Right kidney (tissue), 9 donors: ENCODE measurements at places on chromosomes 16 and 17.
A peak's percentile ranks its signal among the peaks of the same experiment; 100 is the strongest.

DNA sequence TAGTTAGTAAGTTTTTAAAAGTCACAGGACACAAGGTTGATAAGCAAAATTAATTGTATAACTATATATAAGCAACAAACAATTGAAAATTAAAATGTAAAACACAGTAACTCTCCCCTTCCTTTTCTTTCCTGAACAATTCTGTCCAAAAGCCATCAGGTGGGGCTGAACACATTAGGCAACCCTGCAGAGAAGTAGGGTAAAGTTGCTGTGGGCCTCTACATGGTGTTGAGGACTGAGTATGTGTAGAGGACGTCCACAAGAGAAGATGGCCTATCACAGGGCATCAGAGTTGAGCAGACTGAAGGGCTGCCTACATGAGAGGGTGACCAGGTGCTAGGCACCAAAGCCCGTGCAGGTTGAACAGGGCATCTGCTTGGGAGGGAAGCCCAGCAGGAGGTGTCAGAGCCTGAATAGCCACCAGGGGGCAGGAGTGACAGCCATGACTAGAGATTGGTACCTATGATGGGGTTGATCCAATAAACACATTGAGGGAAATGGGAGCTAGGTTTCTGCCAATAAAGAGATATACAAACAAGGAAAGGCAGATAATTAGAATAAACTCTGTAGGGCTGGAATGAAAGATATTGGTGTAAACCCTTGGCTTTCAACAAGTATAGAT, 415.1 kb downstream of the NPIPA8 start:
- no peak for DNase-seq

DNA sequence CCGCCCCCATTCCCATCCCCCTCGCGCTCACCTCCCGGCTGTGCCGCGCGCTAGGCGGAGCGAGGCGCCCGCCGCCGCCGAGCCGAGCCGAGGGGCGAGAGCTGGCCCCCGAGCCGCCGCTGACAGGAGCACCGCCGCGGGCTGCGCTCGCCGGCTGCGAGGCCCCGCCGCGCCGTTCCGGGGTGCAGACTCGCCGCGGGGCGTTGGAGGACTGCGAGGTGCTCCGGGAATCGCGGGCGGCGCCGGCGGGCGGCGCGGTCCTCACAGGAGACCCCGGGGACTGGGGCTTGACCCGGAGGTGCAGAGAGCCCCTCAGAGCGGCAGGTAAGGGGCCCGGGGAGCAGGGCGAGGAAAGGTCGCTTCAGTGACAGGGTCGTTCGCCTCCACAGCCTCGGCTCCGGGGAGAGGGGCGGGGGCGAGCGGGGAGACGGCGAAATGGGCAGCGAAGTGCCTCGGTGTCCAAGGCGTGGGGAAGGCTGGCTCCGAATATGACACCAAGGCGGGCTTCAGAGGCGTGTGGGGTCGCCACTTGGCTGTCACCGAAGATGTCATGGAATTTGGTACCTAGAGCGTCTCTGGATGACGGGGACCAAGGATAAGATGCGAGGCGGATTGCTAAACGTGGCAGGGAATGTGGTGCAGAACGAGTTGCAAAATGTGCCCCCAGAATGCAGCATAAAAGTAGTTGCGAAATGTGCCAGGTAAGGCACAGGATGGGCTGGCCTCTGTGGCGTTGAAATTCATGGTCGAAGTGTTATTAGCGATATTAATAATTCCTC, 580 bp downstream of the TANC2 start:
- peak; percentile 72 for DNase-seq

DNA sequence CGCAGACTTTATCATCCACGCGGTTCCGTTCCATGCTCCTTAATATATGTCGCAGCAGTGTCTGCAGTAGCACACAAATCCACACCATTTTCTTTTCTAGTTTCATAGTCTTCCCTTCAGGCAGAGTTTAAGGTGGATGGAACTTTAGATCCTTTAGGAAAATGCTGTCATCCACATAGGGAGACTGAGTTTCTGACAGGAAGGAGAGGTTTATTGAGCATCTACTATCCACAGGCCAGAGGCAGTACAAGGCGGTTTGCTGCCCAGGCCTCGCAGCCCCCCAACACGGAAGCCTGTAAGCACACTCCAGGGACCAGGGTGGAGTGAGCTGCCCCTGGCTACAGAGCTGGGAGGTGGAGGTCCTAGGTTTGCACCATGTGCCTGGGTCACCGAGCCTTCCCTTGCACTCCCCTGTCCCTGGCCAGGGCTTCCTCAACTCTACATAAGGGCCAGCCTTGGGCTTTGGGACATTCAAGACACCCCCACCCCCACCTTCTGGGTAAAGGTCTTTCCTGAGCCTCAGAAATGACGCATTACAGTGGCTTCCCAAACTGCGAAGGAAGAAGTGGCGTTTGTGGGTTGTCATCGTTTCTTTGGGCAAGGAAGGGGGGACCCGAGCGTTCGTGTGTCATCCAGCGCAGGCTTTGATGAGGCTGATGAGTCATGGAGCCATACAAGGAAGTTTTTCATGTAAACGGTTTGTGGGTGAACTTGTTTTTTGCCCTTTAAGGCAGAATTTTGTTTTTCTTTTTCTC, 146.5 kb upstream of the PLCG2 start:
- DNase-seq: no peak

DNA sequence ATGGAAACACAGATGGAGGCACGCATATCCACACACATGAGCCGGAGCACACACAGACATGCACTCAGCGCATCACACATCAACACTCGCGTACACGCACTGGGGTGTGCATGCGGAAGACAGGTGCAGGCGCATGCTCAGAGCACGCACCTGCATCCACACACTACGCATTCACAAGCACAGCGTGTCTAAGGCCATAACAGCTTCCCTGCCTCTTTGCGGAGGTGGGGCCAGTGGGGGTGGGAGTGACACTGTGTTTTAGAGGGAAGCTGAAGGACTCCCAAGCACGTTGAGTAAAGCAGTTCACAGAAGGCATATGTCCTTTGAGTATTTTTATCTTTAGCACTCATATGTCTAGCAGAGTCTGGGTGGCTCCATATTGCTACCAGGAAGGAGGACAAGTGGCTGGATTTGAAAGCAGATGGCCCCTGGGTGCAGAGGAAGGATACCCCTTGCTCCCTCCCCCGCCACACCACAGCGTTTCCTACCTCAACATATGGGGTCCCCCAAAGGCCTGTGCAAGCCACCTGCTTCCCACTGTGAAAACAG, 68.6 kb upstream of the TOB1 start:
- no peak for DNase-seq

GRCh38 chr17:7712111-7712771, 5.3 kb upstream of the DNAH2 start:
- no peak for DNase-seq

DNA sequence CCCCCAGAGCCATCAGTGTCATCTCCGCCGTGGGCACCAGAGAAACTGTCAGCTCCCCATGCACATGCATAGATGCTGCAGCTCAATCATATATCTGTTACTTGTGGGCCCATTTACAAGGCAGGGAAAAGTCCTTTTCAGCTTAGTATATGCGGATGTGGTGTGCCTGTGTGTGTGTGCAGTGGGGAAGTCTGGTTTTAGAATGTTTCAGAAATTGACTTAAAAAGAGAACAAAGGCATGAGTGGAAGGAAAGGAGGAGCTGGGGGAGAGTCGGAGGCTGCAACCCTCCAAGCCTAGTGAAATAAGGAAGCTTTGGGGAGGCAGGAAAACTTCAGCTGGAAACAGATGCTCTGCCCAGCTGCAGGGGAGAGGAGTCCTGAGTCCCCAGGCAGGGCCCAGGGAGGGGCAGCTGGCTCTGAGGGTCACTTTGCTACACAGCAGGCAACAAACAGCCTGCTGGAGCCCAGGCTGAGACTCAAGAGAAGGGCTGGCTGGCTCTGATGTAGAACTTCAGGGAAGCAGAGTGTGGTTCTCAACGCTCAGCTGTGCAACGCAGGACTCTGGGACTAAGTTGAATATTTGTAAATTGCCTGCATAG, 11.1 kb upstream of the CD300LD start:
- DNase-seq: no peak

DNA sequence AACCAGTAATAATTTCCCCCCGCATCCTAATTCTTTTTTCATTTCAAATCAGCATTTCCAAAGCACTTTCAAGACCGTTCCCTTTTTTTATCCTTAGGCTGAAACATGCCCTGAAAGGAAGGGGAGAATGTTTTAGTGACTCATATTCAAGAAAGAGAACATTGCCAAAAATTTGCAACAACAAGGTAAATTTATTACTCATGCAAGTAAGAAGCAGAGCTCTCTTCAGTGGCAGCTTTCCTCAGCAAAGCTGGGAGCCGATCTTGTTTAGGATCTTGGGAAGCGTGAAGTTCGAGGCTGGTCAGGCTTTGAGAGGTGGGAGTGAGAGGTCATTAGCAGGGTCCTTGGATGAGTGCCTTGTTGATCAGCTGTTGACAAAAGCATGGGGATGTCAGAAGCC, 129.5 kb downstream of the PRKCA start:
- no peak for DNase-seq

DNA sequence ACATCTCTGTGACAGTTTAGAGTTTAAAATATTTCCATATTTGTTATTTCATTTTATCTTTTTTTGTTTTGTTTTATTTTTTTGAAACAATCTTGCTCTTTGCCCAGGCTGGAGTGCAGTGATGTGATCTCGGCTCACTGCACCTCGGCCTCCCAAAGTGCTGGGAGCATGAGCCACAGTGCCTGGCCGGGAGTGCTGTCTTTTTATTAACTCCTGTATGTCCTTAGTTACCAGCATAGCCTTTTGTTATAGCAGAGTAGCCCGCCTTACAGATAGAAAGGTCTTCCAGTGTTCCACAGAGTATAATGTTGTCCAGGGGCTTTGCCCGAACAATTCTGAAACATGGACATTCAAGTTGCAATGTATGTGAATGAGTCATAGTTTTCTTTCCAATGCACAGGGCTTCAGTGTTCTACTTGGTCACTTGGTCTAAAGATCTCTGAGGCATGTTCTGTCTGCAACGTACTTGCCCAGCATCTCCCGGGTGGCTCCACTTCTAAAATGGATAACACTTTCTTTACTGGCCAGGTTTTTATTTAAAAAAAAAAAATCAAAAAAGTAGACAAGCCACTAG, 125.6 kb downstream of the KCNJ18 start:
- DNase-seq: no peak

DNA sequence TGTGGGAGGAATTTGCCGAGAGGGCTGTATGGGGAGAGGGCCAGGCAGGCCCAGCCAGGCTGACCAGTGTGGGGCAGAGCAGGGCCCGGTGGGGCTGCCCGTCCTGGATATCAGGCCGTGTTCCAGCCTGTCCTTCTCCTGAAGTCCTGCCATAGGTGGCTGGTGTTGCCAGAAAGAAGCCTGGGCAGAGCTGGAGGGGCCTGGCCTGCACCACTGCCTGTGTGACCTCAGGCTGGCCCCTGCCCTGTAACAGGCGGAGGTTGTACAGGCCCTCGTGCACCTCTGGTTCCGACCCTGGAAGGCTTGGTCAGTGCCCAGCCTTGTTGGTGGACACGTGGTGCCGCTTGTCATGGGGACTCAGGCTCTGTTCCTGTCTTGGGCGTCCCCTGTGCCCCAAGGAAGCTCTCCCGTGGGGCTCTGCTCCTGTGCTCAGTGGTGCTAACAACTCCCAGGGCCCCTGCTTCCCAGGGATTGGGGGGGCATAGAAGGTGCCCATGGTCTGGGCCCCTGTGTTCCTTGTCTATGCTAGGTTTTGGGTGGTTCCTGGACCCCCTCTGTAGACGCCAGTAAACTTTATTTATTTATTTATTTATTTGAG, 33.3 kb downstream of the ADCY7 start:
- no peak for DNase-seq

DNA sequence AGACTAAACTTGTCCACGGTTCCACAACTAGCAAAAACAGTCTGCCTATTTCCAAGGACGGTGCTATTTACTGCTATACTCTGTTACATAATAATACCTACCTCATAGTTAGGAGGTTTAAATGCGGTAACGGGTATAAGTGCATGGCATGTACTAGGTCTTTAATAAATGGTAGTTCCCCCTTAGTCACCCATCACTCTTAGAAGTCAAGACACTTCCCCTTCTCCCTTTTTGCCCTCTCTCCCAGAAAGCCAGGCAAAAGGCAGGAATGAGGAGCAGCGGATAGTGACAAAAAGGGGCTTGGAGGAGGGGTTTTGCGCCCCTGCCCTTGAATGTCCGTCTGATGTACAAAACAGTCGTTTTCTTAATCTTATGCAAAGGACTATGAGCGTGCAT, 1.1 kb upstream of the LSM12 start:
- DNase-seq: no peak

GRCh38 chr17:7897773-7898172, 9.2 kb downstream of the CHD3 start:
- DNase-seq: no peak

GRCh38 chr16:23837553-23838308, 1.9 kb downstream of the PRKCB start:
- no peak for DNase-seq

- no peak for DNase-seq
Observed at GRCh38 chr17:15468126-15468525, 705 bp upstream of the CDRT4 start.

DNA sequence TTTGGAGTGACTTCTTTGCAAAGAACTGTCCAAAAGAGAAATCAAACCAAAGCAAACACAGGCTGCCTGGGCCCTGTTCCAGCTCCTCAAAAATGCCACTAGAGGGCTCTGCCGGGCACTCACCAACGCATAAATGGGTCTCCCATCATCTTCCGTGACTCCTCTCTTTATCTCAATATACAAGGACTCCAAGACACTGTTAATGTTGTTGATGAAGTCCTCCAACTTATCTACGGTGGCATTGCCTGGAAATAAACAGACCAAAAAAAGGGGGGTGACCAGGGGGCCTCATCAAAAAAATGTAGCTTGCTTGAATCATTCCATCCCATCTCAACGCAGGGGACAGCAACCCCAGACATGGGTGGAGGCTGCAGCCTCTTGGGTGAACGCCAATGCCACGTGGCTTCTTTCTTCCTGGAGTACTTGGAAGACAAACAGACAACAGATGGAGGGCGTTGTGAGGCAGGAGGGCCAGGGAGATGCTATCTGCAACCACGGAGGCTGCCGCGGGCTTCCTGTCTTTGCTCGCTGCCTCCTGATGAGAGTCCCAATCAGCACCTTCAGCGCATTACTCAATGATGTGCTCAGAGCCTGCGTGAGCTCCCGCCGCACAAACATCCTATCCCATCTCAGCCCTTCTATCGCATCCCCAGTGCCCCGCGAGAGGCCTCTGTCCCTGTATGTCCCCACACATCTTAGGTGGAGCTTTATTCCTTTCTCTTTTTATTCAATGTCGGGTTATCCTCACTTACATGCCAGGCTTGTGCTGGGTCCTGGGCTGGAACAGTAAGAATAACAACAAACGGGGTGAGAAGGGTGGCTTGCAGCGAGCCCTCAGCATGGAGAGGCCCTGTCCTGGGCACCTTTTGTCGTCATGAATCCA, 32.0 kb downstream of the KDM8 start:
- peak; percentile 51 for DNase-seq

GRCh38 chr17:45956090-45956489, 43.0 kb upstream of the STH start:
- no peak for DNase-seq

DNA sequence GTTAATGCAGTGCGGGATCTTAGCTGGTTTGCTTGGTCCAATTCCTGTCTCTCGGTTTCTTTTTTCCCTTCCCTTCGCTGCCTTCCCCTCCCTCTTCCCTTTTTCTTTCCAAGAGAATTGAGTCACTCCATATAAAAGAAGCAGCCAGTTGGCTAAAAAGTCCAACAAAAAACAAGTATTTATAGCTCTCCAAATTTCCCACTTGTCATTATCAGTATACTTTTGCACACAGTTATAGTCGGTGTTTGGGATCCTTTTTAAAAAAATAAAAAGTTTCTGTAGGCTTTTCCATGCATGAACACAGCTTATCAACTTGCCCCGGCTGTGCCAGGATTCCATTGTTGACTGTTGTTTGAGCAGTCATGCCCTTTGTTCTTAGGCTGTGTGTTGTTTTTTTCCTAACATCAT, 24.9 kb downstream of the HMOX2 start:
- DNase-seq: no peak
